Kidney tubule cell (primary cell): ENCODE measurements at places on chromosomes 4 and X.

DNA sequence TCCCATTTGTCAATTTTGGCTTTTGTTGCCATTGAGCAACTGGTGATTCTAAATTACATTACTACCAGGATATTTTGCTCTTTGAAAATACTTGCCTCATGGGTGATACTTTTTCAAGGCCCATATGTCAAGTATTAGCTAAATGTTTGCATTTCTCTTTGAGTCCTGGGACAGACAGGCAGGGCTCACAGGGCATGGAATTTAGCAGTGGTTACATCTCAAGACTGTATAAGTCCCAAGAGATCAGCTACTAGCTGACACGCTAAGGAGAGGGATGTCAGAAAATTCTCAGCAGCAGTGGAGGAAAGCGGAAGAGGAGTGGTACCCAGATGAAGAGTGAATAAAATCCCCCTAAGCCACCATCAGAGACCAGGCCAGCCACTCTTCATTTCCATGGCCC lies 224.9 kb downstream of the FRMPD4 start:
- DNase-seq, result no peak

- no peak for DNase-seq
These were observed 247.9 kb upstream of the GALNTL6 start for GRCh38 chr4:171565130-171565788.

DNA sequence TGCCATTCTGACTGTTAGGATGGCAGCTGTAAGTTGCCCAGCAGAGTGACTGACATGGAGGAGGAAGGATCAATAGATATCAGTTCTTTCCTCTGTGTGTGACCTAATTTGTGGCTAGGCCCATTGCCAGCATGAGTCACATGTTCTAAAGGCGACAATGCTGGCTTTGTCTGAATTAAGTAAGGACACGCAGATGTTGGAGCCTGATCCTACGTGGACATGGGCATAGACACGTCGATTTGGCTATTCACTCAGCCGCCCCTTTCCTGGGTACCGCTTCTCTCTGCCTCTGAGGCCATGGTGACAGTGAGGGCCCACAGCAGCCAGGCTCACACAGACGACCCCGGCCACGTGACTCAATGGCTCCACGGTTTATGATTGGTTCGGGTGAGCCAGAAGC lies 16.3 kb downstream of the PROM1 start:
- DNase-seq, result peak; percentile 57

DNA sequence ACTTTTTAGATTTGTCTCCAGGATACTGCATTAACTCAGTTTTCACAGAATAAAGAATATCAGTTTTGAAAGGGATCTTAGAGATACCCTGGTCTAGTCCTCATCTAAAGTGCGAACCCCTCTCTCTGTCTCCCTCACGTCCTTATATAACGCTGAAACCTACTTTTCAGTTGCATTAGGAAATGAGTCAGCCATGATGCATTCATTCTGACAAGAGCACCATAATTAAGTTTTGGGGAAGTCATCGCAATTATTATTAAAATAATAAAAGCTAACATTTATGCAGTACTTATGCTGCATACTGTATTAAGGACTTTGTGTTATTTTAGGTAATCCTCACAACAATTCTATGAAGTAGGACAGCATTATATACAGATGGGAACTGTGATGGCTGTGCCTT lies 116.1 kb downstream of the REELD1 start:
- DNase-seq, result no peak

DNA sequence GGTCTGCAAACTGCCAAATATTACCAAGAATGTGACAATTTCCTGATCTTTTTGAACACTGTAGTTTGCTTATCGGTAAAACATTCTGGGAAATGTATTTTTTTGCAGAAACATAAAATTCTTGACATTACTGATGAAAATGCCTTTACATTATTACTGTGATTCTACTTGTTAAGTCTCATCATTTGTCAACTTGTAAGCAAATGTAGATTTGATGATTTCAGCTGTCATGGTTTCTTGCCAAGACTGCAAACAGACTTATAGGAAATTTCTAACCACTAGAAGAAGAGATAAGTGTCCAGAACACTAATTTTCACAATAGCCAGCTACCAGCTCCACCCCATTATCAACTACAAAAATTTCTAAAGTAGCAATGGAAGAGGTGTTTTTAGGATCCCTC lies 560.4 kb downstream of the STPG2 start:
- no peak for DNase-seq

- no peak for DNase-seq
These were observed 26.2 kb downstream of the CCDC149 start for GRCh38 chr4:24886596-24886995.

DNA sequence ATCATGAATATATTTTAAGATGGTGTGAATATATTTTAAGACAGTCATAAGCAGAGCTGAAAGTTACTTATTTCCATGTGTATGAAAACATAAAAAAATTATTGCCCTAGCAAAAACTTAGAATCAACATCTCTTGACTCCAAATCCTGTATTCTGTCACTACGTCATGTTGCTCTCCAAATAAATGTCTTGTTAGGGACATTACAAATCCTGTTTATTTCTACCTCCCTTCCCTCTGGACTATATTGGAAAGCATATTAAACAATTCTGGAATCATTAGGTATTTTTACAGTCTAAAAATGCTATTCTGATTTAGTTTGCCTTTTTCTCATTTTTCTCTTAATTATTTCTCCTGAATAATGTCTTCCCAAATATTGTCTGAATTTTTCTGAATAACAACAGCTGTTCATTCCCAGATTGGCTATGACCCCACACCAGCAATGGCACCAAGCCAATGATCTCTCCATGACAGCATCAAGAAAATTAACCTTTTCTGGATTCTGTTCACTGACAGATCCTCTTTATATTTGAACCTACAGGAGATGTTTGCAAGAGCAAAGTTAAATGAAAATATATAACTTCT lies 523.1 kb downstream of the IQCM start:
- no peak for DNase-seq

- DNase-seq, result no peak
These were observed 1765.8 kb downstream of the PCDH7 start for GRCh38 chr4:32485956-32486355.

GRCh38 chr4:141899541-141899940 lies 263.2 kb downstream of the IL15 start:
- DNase-seq, result no peak

DNA sequence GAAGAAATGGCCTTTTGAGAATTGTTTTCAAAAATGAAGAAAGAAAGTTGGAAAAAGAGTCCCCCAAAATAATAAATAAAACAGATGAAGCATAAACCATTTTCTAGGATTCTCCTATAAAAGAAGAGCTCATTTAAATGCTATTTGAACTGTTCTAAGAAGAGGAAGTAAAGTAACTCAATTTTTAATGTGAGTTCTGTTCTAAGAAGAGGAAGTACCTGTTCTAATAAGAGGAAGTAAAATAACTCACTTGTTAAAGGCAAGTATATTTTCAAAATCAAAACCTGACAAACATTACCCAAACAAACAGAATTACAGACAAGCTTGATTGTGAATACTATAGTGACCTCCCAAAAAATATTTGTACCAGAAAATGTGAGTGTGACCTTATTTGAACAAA lies 1326.3 kb downstream of the C4orf33 start:
- no peak for DNase-seq

DNA sequence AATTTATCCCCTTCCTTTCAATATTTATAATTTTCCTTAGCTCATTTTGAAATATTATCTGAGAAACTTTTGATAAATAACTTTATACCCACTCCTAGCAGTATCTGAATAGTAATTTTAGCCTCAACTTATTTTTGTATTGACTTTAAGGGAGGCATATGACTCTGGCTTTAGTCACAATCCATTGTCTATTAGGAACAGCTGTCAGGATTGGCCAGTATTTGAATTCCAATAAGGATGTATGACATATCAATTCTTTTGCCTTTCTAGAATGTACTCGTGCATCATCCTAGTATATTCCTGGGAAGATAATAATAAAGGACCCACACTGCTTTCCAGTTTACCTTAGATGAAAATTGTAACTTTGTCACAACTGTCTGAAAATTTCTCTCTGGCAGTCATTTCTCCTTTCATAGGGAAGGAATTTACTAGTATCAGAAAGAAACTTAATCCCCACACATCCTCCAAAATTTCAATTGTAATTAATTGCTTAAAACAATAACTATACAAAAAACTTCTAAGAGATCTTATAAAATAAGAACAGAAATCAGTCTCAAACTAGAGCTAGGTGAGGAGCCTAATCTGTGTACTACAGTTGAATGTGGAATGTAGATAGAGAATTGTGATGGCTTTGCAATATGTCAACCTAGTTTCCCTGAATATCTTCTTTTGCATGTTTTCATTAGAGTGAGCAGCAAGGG lies 121.0 kb upstream of the EPHA5 start:
- DNase-seq, result no peak

GRCh38 chr4:2930135-2930757 lies 33.0 kb downstream of the NOP14 start:
- DNase-seq, result no peak

GRCh38 chr4:171024720-171025303 lies 788.4 kb upstream of the GALNTL6 start:
- no peak for DNase-seq

GRCh38 chr4:20273793-20274192 lies 22.1 kb downstream of the SLIT2 start:
- peak; percentile 73 for DNase-seq

- no peak for DNase-seq
These were observed 146.3 kb upstream of the LEF1 start for GRCh38 chr4:108314900-108315589.

DNA sequence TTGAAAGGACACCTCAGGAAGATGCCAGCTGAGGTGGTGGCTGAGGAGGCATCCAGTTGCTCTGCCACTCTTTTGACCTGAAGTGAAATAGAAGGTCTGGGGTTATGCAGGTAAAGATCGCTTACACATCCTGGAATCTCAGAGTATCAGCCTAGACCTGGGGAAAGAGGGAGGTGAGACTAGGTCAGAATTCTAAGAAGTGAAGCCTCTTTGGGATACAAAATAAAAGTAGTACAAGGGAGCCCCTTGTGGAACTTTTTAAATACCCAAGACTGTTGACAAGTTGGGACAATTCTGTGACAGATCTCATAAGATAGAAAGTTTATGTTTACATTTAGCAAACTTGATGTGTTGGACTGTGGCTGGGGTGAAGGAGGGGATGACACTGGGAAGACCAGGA lies 263.1 kb downstream of the SPRY1 start:
- DNase-seq, result peak; percentile 37

DNA sequence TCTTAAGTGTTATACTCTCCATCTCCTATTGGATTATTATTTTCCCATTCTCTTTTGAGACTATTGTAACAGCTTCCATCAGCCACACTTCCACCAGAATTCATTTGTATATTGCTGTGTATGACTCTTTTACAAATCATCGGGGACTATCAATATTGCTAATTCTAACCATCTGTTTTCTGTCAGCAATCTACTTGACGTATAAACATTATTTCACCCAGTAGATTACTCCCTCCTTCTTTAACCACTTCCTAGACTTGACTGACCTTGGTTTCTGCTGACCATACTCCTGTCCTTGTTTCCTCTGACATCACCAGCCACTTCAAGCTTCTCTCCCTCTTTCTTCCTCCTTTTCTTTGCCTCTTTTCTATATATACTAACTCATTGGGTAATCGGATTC lies 402.9 kb downstream of the PCDH18 start:
- DNase-seq, result no peak

DNA sequence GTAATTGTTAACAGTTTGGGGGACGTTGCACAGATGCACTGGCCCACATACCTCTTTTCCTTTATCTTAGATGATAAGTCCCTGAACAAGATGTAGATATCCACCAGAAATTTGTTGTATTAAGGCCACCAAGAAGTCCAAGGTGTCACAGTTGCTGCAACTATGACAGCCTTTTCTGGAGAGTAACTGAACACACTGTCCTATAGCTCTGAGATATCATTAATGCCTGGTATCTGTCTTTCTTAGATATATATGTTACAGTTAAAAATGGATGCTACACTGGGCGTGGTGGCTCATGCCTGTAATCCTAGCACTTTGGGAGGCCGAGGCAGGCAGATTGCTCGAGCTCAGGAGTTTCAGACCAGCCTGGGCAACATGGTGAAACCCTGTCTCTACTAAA lies 77.8 kb upstream of the PRDX4 start:
- DNase-seq, result no peak

DNA sequence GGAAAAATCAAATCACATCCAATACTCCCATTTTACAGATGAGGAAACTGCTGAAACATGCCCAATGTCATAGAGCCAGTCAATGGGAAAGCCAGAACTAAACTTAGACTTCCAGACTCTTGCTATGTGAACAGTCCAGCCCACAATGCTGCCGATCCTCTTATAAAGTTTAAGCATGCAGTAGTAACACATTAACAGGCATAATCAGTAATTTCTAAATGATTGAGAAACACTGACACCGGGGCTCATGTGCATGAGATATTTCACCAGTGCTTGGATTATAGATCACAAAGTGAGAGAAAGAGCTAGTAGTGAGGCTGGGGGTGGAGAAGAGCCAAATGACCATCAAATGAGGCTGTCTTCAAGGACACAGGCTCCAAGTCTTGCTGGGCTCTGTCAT lies 2.5 kb downstream of the BDH2 start:
- DNase-seq, result peak; percentile 43

DNA sequence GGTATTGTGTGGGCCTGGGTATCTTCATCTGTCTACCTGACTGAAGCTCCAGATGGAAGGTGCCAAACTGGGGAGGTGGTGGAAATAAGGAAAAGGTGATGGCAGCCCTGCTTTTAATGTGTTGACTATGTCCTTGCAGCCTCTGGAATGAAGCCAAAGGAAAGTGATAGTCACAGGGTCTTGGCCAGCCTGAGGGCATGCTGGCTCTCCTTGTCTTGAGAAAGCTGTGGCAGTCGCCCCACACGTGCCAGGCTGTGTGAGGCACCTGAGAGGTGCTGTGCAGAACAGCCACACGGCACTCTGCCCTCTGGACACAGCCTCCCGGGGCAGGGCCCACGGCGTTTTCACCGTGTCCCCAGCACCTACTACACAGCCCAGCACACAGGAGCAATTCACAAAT lies 77.6 kb downstream of the NAT8L start:
- DNase-seq, result peak; percentile 20

- no peak for DNase-seq
These were observed 152.6 kb downstream of the AFAP1 start for GRCh38 chr4:7787067-7787466.

- DNase-seq, result peak; percentile 95
These were observed 276.0 kb downstream of the KLHL13 start for GRCh38 chrX:117840645-117841044.

- peak; percentile 67 for DNase-seq
These were observed 342.5 kb upstream of the NOCT start for GRCh38 chr4:138673053-138673452.

DNA sequence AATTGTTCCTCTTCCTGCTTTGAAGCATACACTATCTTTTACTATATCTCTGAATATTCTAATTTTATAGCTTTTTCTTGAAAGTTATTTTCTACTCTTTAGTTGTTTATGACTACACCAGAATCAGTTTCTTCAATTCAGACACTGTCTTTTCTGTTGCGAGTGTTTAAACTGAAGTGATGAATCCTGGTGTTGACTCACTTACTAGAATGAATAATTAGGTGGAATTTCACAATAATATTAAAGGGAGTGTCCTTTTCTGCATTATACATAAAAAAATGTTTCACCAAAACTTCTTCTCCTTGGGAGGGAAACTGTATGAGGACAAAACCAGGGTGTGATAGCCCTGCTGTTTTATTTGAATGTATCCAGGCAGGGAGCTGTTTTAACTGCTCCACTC lies 1383.1 kb downstream of the C4orf33 start:
- peak; percentile 8 for DNase-seq
